ENCODE measurements at places on chromosomes 1 and 21.
A peak's percentile ranks its signal among the peaks of the same experiment; 100 is the strongest.

- no peak for DNase-seq
These were observed 93.2 kb downstream of the CCDC185 start for GRCh38 chr1:223486366-223486765.

- DNase-seq = peak; percentile 15
These were observed 326 bp downstream of the BRWD1 start for GRCh38 chr21:39313042-39313570.

GRCh38 chr1:108670131-108670773, 9.4 kb upstream of the HENMT1 start:
- DNase-seq = no peak

- DNase-seq = no peak
These were observed 13.3 kb downstream of the F3 start for GRCh38 chr1:94528299-94528698.
